ENCODE measurements at places on chromosomes 16 and 17.

DNA sequence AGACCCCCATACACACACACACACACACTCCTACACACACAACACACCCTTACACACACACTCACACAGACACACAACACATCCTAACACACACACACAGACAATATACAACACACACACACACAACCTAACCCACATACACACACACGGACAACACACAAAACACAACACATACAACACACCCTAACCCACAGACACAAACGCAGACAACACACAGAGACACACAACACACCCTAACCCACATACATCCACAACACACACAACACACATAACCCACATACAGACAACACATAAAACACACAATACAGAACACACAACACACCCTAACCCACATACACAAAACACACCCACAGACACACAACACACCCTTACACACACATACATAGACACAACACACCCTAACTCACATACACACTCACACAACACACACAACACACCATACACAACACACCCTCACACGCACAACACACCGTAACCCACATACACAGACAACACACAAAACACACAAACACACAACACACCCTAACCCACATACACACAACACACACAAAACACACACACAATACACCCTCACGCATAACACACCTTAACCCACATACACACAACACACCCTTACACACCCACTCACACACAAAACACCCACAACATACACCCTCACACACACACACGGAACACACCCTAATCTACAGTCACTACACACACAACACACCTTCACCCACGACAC is 4.4 kb downstream of the ASGR1 start:
- no peaks in the 10 kb centered on the region for H3K27me3 ChIP-seq
- peak overlapping the region; percentile 70 for H3K4me3 ChIP-seq
- H3K4me1 ChIP-seq, result no peaks in the 10 kb centered on the region
- DNase-seq, result peak; percentile 87
- no peaks in the 10 kb centered on the region for H3K36me3 ChIP-seq

DNA sequence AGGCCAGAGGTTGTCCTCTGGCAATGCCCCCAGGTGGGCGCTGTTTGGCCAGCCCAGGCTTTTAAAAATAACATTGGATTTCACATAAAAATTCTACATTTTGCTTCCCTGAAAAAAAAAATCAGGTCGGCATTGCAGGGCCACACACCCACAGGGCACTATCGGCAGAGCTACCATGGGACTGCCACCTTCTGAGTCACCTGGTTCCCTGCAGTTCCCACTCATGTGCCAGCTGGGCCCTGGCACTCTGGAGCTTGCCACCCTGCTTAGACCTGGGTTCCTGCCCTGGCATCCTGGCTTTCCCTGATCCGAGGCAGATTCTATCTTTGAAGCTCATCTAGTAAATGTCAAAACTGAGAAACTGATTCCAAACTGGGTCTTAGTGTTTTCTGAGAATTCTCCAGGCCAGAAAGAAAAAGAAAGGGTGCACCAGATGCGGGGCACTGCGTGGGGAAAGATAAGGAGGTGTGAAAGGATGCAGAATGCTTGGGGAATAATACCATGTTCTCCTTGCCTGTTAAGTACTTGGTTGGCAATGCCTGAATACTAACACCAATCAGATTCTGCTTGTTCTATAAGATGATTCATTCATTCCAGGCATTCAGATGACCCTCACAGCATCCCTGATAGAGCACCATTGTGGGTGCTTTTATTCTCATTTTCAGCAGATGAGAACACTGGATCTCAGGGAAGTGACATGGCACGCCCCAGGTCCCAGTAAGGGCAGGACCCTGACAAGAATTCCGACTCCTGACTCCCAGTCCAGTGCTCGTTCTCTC is 51.8 kb downstream of the RAI1 start:
- H3K36me3 ChIP-seq, result peaks cover 13% of the 10 kb centered on the region
- peaks cover 25% of the 10 kb centered on the region for H3K4me1 ChIP-seq
- no peak overlapping the region for H3K4me3 ChIP-seq
- H3K27me3 ChIP-seq, result no peaks in the 10 kb centered on the region

DNA sequence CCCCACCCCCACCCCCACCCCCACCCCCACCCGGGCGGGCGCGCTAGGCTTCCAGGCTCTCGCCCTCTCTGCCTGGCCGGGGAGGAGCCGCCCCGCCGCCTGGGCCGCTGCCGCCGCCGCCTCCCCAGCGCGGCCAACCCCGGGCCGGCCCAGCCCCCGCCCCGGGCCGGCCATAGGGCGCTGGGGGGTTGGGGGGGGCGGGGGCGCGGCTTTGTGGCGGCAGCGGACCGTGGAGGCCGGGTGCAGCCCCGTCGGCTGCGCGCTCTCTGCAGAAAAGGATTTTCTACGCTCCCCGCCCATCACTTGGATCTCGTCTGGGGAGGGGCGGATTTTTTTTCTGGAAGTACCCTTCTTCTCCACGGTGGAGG is 230.9 kb downstream of the MRTFB start:
- H3K4me3 ChIP-seq, result peak overlapping the region; percentile 62
- H3K27me3 ChIP-seq, result peaks cover 41% of the 10 kb centered on the region
- H3K27ac ChIP-seq, result no peak overlapping the region
- H3K36me3 ChIP-seq, result no peaks in the 10 kb centered on the region
- H3K4me1 ChIP-seq, result peaks cover 24% of the 10 kb centered on the region
- no peak for DNase-seq

DNA sequence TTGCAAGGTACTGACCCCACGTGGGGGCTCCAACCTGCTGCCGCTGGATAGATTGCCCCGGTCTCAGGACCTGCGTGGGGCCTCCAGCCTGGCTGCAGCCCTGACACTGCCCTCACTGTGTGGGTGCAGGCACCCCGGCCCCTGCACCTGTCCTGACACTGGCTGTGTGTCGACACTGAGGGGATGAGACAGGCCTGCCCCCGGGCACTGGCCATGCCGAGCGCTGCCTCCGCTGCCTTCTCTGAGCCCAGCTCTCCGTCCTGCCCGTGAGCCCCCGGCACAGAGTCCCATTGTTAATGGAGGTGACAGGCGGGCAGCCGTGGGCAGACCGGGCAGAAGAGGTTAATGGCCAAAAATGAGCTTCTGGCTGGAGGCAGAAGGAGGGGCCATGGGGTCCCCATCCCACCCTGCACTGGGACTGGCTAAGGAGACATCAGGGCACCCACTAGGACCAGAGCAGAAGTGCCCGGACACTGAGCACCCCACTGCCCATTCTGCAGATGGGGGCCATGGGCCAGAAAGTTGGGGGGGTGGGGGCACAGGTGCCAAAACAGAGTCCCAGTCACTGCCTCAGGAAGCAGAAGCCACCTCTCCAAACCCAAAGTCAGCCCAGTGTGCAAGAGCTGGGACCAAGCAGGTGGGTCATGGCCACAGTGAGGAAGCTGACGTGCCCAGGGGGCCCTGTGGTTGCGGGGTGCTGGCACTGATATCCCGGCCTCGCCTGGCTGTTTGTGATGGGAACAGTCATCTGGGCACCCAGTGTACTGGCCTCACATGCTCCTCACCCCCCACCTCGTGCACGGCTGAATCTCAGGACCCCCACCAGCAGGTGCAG is 2.5 kb upstream of the PRR35 start:
- no peak overlapping the region for H3K4me3 ChIP-seq
- peaks cover 4% of the 10 kb centered on the region for H3K36me3 ChIP-seq
- H3K4me1 ChIP-seq, result no peaks in the 10 kb centered on the region
- H3K27me3 ChIP-seq, result peaks cover 36% of the 10 kb centered on the region
- H3K27ac ChIP-seq, result no peak overlapping the region
- no peak for DNase-seq

DNA sequence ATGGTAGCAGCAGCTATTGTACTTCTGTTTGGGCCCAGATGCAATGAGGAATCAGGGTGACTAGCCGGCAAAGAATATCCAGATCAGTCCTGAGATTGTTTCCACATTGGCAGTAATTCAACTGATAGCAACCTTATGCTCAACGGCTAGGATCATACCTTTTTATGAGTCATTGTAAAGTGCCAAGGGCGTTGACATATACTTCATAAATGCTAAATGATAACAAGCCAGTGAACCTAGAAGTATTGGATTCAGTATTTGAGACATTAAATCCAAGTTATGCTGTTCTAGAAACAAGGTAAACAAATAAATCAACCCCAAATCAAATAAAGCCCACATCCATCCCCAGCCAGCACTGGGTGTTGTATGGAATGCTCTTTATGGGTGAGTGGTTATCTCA is 207.1 kb upstream of the ZFHX3 start:
- no peak for DNase-seq
- no peaks in the 10 kb centered on the region for H3K27me3 ChIP-seq
- H3K4me1 ChIP-seq, result no peaks in the 10 kb centered on the region
- H3K4me3 ChIP-seq, result no peak overlapping the region

GRCh38 chr17:44197980-44198720 is 1.5 kb downstream of the ATXN7L3 start:
- no peaks in the 10 kb centered on the region for H3K27me3 ChIP-seq
- peaks cover 33% of the 10 kb centered on the region for H3K4me1 ChIP-seq
- peaks cover 32% of the 10 kb centered on the region for H3K36me3 ChIP-seq
- peak; percentile 86 for DNase-seq
- peak overlapping the region; percentile 92 for H3K27ac ChIP-seq

GRCh38 chr17:61878984-61879612 is 15.8 kb upstream of the BRIP1 start:
- no peak overlapping the region for H3K4me3 ChIP-seq
- no peaks in the 10 kb centered on the region for H3K27me3 ChIP-seq
- no peak overlapping the region for H3K27ac ChIP-seq
- no peaks in the 10 kb centered on the region for H3K4me1 ChIP-seq

DNA sequence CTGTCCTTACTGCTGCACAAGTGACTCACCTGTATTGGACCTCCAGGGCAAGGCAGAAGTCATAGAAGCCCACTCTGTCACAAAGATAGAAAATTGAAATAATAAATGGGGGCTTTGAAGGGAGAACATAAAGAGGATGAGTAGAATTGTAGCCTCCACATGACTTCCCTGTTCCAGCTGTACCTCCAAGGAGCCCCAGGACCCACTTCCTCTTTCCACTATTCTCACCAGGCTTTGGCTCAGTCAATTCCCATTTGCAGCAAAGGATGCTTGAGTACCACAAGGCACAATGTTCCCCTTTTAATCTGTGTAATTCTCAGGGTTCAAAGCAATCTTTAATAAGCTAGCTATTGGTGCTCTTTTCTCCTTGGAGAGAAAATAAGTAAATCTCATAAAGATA is 512.1 kb downstream of the TOX3 start:
- H3K36me3 ChIP-seq, result no peaks in the 10 kb centered on the region
- no peak overlapping the region for H3K4me3 ChIP-seq
- no peaks in the 10 kb centered on the region for H3K4me1 ChIP-seq
- H3K27me3 ChIP-seq, result no peaks in the 10 kb centered on the region
- DNase-seq, result no peak
- H3K27ac ChIP-seq, result no peak overlapping the region
